Stimulated activated CD4-positive, alpha-beta T cell treated with anti-CD3 and anti-CD28 coated beads, Interleukin-15, amount 100 ng/mL, for 48 hours (primary cell): ENCODE measurements at places on chromosomes 6 and 20.

- DNase-seq = no peak
Measured at GRCh38 chr6:71406865-71407860, 118.6 kb downstream of the OGFRL1 start.

- no peak for DNase-seq
Measured at GRCh38 chr20:25539742-25540672, 45.3 kb downstream of the NINL start.

DNA sequence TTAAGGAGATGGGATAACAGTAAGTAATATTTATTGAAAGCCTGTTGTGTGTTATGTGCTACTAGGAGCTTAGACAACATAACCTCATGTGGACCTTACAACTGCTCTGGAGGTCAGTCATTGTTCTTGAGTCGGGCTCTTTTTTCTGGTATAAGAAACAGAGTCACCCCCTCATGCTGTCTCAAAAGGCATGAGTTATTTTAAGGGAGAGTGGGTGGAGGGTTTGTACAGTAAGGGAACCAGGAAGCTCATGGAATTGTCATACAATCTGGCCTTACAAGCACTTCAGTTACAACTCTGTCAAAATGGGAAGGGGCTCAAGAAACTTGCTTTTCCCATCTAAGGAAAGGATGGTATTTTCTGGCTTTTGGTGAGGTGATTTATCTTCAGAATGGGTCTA lies 16.5 kb upstream of the DSE start:
- DNase-seq = no peak

- no peak for DNase-seq
Measured at GRCh38 chr6:131223416-131223815, 88.1 kb downstream of the AKAP7 start.

DNA sequence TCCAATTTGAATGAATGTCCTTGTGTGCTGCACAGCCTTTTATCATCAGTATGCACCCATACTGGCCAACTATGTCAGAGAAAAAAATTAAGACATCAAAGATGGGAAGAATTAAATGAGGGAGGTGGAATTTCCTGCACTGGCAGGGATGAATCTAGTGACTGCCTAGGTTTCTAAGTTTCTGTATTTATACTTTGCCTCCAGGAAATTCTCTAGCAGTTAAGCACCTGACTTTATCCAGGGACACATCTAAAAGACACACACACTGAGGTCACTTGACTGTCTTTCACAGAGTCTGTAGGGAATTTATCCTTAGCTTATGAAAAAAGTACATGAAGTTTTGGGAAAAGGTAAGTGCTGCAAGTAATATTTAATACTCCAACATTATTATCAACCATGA lies 636.5 kb upstream of the PTCHD4 start:
- no peak for DNase-seq

DNA sequence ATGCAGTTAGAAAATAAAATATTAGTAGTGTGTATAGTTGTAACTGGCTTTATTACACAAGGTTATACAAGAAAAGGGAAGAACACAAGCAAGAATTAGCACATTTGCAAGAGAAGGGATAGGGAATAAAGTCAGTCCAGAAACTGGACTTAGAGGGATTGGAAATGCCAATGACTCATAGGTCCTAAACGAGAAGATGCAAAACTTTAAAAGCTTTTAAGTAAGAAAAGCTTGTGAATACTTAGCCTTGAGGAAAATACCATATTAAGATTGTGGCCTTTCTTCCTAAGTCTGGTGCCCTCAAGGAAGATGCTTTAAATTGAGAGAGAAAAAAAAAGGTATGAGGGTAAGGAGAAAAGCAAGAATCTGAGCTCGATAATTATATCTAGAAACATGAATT lies 102.3 kb upstream of the MCHR2 start:
- no peak for DNase-seq

GRCh38 chr6:10882657-10883171 lies 873 bp upstream of the GCM2 start:
- no peak for DNase-seq
